ENCODE measurements at places on chromosomes 12 and 14.

- DNase-seq = no peak
These were observed 5.7 kb downstream of the ADCY4 start for GRCh38 chr14:24329073-24329663.

- DNase-seq = no peak
These were observed 1.6 kb upstream of the MNAT1 start for GRCh38 chr14:60732840-60733483.

DNA sequence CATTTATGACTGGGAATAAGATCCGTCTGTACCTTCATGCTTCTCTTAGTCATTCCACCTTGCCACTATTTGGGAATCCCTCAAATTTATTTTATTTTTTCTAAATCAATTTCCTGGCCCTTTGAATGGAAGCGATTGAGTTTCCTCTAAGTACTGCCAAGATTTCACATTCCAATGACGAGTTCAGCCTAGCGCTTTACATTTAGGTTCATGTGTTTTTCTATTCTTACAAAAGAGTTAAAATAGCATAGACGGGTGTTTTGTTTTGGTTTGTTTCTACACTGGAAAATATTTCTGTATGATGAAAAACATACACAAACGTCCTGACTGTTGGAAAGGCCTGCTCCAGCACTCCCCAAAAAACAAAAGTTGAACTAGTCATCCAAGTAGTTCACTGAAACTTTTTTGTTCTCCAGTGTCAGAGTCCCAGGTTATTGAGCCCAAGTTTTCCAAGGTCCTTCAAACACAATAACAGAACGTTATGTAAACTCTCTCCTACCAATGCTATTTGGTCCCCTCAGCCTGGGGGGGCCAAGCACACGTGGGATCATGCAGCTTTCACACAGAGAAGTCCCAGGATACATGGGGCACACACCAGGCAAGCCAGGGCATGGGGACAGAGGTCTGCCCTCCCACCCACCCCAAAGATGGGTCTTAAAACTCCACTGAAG is 74.8 kb upstream of the FOXN3 start:
- DNase-seq = no peak

GRCh38 chr14:24278424-24278823 is 7.0 kb upstream of the RABGGTA start:
- DNase-seq = no peak

DNA sequence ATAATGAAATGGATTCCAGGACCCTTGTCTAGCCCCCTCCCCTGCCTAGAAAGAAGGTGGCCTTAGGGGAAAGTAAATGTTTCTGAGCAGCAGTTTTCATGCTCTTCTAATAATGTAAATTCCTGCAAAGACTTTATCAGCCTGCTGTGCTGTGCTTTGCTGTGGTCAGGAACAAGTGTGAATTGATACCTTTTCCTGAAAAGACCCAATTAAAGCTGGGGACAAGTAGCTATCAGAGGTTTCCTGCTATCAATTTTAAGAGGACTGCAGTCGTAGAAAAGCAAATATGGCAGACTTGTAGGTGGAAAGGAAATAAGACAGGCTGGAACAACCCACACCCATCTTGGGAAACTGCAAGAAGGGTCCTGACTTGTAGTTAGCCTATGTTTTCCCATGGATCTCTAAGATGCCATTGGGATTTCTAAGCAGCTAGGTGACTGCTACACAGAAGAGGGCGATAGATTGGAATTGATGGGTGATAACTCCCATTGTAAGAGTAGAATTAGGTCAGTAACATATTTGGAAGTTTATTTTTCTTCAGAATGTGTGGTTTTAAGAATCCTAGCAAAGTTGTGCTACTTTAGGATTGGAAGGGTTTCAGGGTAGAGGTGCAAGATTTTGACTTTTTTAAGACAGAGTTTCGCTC is 3.1 kb downstream of the DYNLL1 start:
- no peak for DNase-seq
